ENCODE measurements at places on chromosomes 5 and 9. TPM values are rescaled to one million over a fixed set of nuclear protein-coding genes. Genes with fewer than 3 reads are reported as not detected.

Gene GMCL2
- not detected for total RNA-seq

Gene ZNF169
- total RNA-seq = 8.9 TPM

Gene AMBP
- total RNA-seq = not detected

Gene TMC1
- total RNA-seq = not detected

Gene NNT
- 64.6 TPM for total RNA-seq

Gene TTC33
- 10.0 TPM for total RNA-seq

Gene OBP2B
- not detected for total RNA-seq

Gene DRD1
- total RNA-seq = not detected

Gene TMEM232
- total RNA-seq = 3.0 TPM

Gene POLR3G
- 0.99 TPM for total RNA-seq

GRCh38 chr5:151006704-151007334 lies 13.6 kb upstream of the GPX3 start:
- no peak overlapping the region for H3K4me3 ChIP-seq
- H3K4me1 ChIP-seq = no peaks in the 10 kb centered on the region
- no peak overlapping the region for H3K27ac ChIP-seq
- no peaks in the 10 kb centered on the region for H3K27me3 ChIP-seq
- DNase-seq = no peak

- no peak overlapping the region for H3K4me3 ChIP-seq
- H3K4me1 ChIP-seq = peaks cover 76% of the 10 kb centered on the region
- peak overlapping the region; percentile 77 for H3K27ac ChIP-seq
- no peaks in the 10 kb centered on the region for H3K36me3 ChIP-seq
Measured at GRCh38 chr9:137000177-137000930, 4.0 kb upstream of the CLIC3 start.

DNA sequence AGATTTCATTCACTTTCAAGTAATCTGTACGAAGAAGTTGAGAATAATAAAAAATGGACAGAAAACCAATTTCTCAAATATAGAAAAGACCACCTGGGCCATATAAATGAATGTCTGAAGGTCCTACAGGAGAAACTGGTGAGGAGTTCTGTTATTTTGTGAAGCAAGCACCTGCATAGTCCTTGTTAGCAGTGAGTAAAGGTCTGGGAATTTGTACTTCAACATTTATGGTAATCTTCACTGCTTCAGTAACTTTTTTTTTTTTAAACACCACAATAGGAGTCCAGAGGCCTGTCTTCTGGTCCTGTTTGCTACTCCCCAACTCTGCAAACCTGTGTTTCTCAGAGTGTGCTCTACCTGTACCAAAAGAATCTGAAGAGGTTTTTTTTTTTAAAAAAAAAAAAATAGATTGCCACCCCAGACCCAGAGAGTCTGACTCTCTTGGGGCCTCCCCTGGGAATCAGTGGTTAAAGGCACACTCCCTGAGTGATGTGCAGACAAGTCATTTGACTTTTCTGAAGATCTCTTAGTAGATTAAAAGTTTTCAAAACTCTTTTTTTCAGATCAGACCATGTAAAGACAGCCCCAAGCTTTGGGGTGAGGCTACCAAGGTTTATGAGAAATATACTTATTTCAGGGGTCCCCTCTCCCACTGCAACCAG lies 55.5 kb downstream of the FAM81B start:
- no peaks in the 10 kb centered on the region for H3K36me3 ChIP-seq
- no peak overlapping the region for H3K27ac ChIP-seq
- DNase-seq = no peak
- no peaks in the 10 kb centered on the region for H3K4me1 ChIP-seq
- no peak overlapping the region for H3K4me3 ChIP-seq

DNA sequence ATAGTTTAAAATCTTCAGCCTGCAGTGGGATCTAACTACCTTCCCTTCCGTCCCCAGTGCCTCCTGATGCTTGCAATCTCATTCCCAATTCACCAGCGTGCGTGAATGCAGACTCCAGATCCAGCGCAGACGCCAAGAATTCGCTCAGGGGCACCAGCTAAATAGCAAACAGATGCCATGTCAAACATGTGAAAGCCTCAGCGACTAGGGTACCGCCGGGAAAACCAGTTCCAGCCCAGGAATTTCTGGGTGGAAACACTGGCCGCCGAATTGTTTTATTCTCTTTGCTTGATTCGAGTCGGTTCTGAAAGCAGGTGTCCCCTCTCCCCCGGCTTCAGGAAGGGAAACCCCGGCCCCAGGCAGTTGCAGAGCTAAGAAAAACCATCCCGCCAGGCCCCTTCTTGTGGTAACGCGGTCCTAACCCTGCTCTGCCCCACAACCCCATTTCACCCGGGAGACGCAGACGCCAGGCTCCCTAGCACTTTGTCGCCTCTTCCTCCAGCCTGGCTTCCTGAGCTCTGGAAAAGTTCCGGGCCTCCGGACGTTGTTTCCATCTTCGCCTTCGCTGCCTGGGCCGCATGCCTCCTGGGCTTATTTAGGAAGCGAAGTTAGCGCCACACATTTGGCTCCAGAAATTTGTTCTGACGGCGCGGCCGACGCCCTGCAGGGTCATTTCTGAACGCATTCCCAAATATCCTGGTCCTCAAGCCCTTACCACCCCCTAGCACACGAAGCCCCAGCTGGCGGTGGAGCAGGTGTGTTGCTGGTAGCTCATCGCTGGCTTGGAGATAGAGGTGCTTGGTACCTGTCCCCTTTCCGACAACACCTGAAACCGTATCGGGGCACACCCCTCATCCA lies 665 bp upstream of the LVRN start:
- H3K27ac ChIP-seq = no peak overlapping the region
- H3K27me3 ChIP-seq = peaks cover 33% of the 10 kb centered on the region
- DNase-seq = no peak
- H3K4me3 ChIP-seq = no peak overlapping the region
- H3K4me1 ChIP-seq = peaks cover 20% of the 10 kb centered on the region

DNA sequence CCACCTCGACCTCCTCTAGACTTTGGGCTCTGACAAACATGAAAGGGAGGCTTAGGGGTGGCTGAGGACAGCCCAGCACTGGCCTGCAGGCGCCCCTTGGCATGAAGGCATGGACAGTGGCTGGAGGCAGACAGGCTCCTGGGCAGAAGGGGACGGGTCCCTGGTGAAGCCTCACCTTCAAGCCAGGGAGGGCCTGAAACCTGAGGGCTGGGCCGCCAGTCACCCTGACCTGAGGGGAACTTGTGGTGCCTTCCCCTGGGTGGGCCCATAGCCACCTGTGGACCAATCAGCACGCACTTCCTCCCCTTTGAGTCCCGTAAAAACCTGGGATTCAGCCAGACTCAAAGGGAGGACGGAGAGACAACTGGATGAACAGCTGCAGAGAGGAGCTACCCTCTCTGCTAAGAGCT lies 90.4 kb upstream of the PUM3 start:
- no peaks in the 10 kb centered on the region for H3K4me1 ChIP-seq
- no peak overlapping the region for H3K4me3 ChIP-seq
- H3K36me3 ChIP-seq = no peaks in the 10 kb centered on the region

- H3K27me3 ChIP-seq = no peaks in the 10 kb centered on the region
- no peak overlapping the region for H3K4me3 ChIP-seq
- H3K36me3 ChIP-seq = no peaks in the 10 kb centered on the region
- DNase-seq = no peak
- H3K27ac ChIP-seq = no peak overlapping the region
- H3K4me1 ChIP-seq = no peaks in the 10 kb centered on the region
Measured at GRCh38 chr5:30749971-30750370, 443.5 kb upstream of the CDH6 start.

GRCh38 chr5:10161778-10162177 lies 87.9 kb downstream of the ATPSCKMT start:
- H3K4me1 ChIP-seq = no peaks in the 10 kb centered on the region
- no peak overlapping the region for H3K4me3 ChIP-seq
- no peak for DNase-seq
- H3K27me3 ChIP-seq = no peaks in the 10 kb centered on the region
- no peak overlapping the region for H3K27ac ChIP-seq
- no peaks in the 10 kb centered on the region for H3K36me3 ChIP-seq

GRCh38 chr5:178544166-178544834 lies 45.9 kb downstream of the COL23A1 start:
- no peaks in the 10 kb centered on the region for H3K27me3 ChIP-seq
- no peak overlapping the region for H3K27ac ChIP-seq
- no peak overlapping the region for H3K4me3 ChIP-seq
- DNase-seq = no peak

GRCh38 chr9:17906176-17906840 lies 327.4 kb downstream of the SH3GL2 start:
- no peaks in the 10 kb centered on the region for H3K36me3 ChIP-seq
- peaks cover 5% of the 10 kb centered on the region for H3K27me3 ChIP-seq
- no peak for DNase-seq
- no peaks in the 10 kb centered on the region for H3K4me1 ChIP-seq
- no peak overlapping the region for H3K4me3 ChIP-seq

- no peaks in the 10 kb centered on the region for H3K36me3 ChIP-seq
- no peak within 1 kb of the TSS for H3K27ac ChIP-seq
- peaks cover 7% of the 10 kb centered on the region for H3K4me1 ChIP-seq
- H3K27me3 ChIP-seq = peaks cover 13% of the 10 kb centered on the region
Measured at GRCh38 chr5:147234825-147235635, at the start of gene STK32A. TSS of gene STK32A (plus strand) at chr5:147235026. CDS start at chr5:147239635, 4,609 bp downstream.

- no peaks in the 10 kb centered on the region for H3K27me3 ChIP-seq
- H3K36me3 ChIP-seq = peaks cover 1% of the 10 kb centered on the region
- H3K4me3 ChIP-seq = no peak overlapping the region
- no peak for DNase-seq
- no peak overlapping the region for H3K27ac ChIP-seq
- peaks cover 40% of the 10 kb centered on the region for H3K4me1 ChIP-seq
Measured at GRCh38 chr5:177316005-177316404, 4.3 kb upstream of the MXD3 start.

DNA sequence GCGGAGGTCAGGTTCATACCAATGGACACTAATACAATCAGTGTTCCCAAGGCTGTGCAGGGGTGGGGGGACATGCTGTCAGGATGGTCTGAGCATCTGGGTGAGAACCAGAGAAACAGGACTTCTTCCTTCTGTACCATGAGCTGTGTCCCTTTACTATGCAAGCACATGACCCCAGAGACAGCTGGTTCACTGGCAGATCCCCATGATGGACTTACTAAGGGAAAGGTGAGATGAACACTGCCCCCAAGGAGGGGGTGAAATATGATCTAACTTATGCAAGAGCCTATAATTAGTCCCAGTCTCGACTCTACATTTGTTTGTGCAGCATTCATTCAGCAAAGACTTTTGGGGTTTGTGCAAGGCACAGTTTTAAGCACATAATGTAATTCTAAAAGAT lies 91.4 kb downstream of the LIFR start:
- no peak for DNase-seq
- no peak overlapping the region for H3K4me3 ChIP-seq
- no peak overlapping the region for H3K27ac ChIP-seq

DNA sequence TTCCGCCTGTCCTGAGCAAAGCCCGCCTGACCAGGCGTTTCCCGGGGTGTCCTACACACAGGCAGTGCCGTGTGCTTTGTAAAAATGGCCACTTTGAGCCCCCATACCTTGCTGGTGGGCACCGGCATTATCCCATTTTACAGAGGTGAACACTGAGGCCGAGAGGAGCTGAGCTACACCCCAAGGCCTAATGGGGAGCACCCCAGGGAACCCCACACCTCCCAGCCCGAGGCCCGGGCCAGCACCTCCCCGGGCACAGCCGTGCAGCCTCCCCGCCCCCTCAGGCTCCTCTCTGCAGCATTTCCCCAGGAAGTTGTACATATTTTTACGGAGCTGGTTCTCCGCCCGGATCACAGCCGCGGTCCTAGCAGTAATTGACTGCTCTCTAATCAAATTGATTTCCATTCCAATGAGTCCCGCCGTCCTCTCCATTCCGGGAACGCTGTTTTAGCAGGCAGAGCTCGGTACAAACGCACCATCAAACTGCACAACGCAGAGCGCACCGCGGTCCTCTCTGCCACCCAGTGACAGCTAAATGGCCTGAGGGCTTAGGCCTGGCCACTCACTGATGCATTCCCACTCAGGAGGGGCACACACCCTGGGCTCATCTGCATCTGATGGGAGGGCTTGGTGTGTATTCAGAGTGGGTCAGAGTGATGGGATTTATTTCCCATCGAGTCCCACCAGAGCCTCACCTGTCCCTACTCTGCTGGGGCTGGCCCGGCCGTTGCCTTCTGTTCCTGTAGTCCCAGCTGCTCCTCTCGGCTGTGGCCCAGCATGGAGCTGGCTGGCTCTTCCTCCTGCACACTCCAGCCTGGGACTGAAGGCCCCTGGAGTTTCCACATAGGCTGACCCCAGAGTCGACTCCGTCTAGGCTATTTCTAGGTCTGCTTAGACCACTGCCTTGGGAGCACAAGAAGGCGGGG lies 36.2 kb upstream of the UBAC1 start:
- H3K36me3 ChIP-seq = no peaks in the 10 kb centered on the region
- DNase-seq = no peak
- H3K4me3 ChIP-seq = no peak overlapping the region
- H3K27me3 ChIP-seq = no peaks in the 10 kb centered on the region
- peaks cover 20% of the 10 kb centered on the region for H3K4me1 ChIP-seq
- no peak overlapping the region for H3K27ac ChIP-seq

DNA sequence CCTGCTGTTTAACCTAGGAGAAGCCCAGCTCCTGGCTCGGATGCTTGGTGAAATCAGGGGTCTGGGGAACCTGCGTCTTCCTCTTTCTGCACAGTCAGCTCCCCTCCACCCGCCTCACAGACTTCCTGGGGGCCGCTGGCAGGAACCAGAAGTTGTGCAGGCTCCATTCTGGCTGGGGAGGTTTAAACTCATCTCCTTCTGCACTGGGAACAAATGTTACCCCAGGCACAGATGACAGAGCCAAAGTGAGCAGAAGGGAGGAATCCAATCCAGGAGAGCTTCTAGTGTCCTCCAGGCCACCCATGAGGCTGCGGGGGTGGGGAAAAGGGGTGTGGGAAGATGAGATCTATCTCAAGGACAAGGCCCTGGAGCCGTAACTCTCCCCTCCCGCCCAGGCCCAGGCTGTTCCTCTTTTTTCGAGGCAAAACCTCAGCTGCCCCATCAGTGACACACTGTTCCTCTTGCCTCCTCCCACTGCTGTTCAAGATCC lies 31.2 kb downstream of the KCNMB1 start:
- peaks cover 40% of the 10 kb centered on the region for H3K4me1 ChIP-seq
- no peak overlapping the region for H3K27ac ChIP-seq
- no peak for DNase-seq
- H3K4me3 ChIP-seq = no peak overlapping the region

- H3K27me3 ChIP-seq = no peaks in the 10 kb centered on the region
- no peak overlapping the region for H3K4me3 ChIP-seq
- H3K36me3 ChIP-seq = no peaks in the 10 kb centered on the region
- no peak for DNase-seq
Measured at GRCh38 chr5:153350175-153350883, 140.1 kb upstream of the GRIA1 start.

DNA sequence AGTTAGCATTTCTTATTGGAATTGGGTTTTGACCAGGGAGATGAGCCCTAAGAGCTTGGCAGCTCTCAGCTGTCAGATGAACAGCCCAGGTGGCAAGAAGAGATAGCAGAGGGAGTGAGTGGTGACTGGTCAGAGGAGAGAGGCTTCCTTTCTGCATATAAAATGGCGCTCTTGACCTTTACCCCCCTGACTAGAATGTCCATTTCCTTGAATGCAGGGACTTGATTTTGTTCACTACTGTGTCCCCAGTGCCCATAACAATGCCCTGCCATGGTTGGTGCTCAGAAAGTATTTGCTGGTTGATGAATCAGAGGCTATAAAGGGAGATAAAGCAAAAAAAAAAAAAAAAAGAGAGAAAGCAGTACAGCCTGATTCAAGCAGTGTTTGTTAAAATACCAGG lies 7.2 kb downstream of the CHMP5 start:
- H3K4me1 ChIP-seq = no peaks in the 10 kb centered on the region
- no peak overlapping the region for H3K4me3 ChIP-seq
- H3K27ac ChIP-seq = no peak overlapping the region

Data from natural killer cell (primary cell).